ENCODE measurements at places on chromosomes 2 and 18.

- no peak for DNase-seq
Measured at GRCh38 chr18:55452123-55452611, 135.8 kb downstream of the TCF4 start.

GRCh38 chr2:222864296-222864695, 3.5 kb downstream of the ACSL3 start:
- no peak for DNase-seq

DNA sequence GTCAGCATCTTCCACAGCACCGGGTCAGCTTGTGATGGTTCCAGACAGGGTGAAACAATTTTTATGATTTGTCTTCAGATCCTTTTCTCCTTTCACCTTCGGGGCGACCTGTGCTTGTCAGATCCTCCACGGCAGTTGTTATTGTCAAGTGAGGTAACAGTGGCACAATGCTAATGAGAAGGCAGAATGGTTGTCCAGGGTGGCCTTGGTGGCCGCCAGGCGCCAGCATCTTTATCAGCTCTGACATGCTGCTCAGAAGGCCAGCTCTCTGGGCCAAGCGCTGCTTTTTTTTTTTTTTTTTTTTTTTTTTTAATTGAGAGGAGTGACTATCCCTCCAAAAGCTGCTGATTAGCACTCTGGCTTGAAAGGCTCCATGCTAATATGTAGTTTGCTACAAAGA, 52.3 kb upstream of the MGAT5 start:
- DNase-seq, result no peak

GRCh38 chr18:79445696-79446561, 50.2 kb downstream of the NFATC1 start:
- DNase-seq, result no peak

- DNase-seq, result no peak
Measured at GRCh38 chr2:124652099-124652498, 627.0 kb downstream of the CNTNAP5 start.

All from DMS79 treated with DMSO at 0.1 percent for 48 hours (cell line).